ENCODE measurements at places on chromosomes 16 and 17. TPM values are rescaled to one million over a fixed set of nuclear protein-coding genes. Genes with fewer than 3 reads are reported as not detected.
A peak's percentile ranks its signal among the peaks of the same experiment; 100 is the strongest.

DNA sequence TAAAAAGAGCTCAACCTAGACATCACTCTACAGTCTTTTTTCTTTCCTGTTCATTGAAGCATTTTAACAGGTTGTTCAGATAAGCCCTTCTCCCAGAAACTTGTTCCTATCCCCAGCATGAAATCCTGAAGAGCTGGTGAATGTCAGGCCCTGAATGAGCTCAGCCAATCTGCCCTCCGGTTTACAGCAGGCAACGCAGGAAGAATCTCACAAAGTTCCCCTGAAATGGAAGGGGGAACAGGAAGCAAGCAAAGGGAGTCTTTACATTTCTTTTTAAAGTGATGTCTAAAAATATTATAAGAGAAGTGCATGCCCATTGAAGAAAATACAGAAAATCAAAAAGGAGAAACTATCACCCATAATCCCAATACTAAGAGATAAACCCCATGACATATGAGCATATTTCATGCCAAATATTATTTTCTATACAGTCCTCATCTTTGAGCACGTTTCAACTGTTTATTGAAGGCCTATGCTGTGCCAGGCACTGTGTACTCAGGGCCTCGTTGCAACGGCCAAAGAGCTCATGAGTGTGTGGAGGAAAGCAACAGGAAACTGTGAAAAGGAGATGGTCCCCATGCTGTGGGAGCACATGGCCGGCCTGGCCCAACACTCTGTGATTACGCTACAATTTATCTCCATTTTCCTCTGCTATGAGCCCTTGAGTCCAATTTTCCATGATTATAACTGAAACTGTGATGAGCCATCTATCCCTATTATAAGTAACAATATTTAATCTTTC, 5.7 kb downstream of the TK2 start:
- no peak for DNase-seq

- DNase-seq = peak; percentile 76
Measured at GRCh38 chr17:40443196-40443987, at the start of gene IGFBP4. Gene IGFBP4 (plus strand): TSS chr17:40443450. CDS start chr17:40443736, 286 bp downstream.

- DNase-seq = no peak
Measured at GRCh38 chr16:82967424-82967823, 340.7 kb downstream of the CDH13 start.

DNA sequence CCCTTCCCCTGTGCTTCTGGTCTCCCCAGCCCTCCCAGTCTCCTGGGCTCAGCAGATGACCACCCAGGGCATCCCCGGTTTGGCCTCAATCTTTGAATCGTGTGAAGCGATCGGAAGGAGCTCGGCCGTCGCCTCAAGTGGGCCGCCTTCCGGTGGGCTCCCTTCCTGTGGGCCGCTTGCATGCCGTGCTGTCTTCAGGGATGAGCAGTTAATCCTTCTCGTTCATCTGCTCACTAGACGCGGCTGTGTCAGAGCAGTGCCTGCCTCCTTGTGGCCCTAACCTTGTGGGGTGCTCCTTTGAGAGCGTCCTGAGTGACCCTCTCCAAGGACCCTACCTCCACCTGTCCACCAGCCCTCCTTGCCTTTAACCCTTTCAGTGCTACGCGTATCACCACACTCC, 40.4 kb downstream of the BAIAP2 start:
- no peak for DNase-seq

DNA sequence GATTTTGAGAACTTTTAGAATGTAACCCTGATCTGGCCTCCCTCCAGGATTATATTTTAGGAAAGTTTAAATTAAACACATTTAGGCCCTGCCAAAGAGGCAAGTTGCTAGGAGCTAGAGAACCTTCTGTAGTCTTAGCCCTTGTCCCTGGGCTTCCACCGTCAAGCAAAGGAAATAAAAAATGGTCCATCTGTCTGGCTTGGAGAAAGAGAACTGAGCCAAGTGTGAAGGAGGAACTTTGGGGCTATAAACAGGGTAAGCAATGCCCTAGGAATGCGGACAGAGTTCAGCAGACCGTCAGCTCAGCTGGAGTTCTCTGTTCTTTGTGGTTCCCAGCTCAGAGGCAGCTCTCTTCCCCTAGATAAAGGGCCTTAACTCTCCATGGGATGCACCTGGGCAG, 29.6 kb downstream of the RCVRN start:
- DNase-seq = no peak

The RPL23 gene
- 1,957 TPM for total RNA-seq

Data from activated CD8-positive, alpha-beta T cell treated with anti-CD3 and anti-CD28 coated beads for 36 hours (primary cell).